ENCODE measurements at places on chromosomes 11 and 22. TPM values are rescaled to one million over a fixed set of nuclear protein-coding genes. Genes with fewer than 3 reads are reported as not detected.

GRCh38 chr11:47899801-47900200, 51.7 kb upstream of the NUP160 start:
- H3K27me3 ChIP-seq = no peaks in the 10 kb centered on the region
- H3K36me3 ChIP-seq = no peaks in the 10 kb centered on the region
- peaks cover 15% of the 10 kb centered on the region for H3K4me1 ChIP-seq
- H3K4me3 ChIP-seq = no peak overlapping the region
- H3K27ac ChIP-seq = no peak overlapping the region
- DNase-seq = no peak

DNA sequence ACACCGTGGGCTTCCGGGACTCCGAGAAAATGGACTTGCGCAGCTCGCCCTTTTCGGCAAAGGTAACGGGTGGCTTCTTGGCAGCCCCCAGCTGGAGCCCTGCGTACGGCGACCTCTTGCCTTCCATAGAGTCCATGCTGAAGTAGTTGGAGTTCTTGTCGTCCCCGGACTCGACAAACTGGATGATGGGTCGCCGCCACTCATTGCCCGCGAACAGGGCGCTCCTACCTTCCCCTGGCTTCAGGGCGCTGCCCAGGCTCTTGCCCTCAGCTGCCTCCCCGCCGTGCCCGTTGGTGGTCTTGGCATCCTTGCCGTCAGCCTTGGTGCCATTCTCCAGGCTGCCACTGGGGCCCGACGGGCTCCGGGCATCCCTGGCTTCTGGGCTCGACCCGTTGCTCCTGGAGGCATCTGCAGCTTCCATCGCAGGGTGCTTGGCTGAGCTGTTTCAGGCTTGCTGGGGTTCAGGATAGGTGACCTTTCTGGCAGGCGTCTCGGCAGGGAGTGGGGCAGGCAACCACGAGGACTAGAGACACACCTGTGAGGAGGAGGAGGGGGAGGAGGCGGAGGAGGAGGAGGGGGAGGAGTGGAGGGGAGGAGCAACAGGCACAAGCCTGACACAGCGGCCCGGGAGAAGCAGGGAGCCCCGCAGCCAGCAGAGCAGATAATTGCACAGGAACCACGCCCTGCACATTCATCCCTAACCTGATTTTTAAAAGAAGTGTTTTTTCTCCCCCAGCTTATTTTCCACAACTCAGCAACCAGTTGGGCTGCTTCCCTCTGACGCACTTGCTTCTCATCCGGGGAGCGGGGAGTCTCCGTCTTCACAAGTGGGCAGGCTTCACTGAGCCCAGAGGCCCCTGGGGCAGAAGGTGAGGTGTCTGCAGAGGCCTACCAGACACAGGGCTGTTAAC, at the start of gene TRIM29:
Gene TRIM29, minus strand, starts transcription at position 503 of the 911 bp plus-strand sequence. Its CDS starts 82 bp downstream, at position 421.
- no peaks in the 10 kb centered on the region for H3K4me1 ChIP-seq
- H3K4me3 ChIP-seq = no peak within 1 kb of the TSS
- DNase-seq = no peak
- peaks cover 5% of the 10 kb centered on the region for H3K27me3 ChIP-seq
- no peaks in the 10 kb centered on the region for H3K36me3 ChIP-seq

- H3K27me3 ChIP-seq = peaks cover 34% of the 10 kb centered on the region
- H3K27ac ChIP-seq = peak overlapping the region; percentile 73
- H3K4me3 ChIP-seq = peak overlapping the region; percentile 98
- peak; percentile 53 for DNase-seq
- peaks cover 4% of the 10 kb centered on the region for H3K36me3 ChIP-seq
- H3K4me1 ChIP-seq = peaks cover 14% of the 10 kb centered on the region
These were observed 866 bp downstream of the EXPH5 start for GRCh38 chr11:108592591-108593213.

GRCh38 chr22:43216738-43217137, 29.8 kb upstream of the TTLL12 start:
- no peaks in the 10 kb centered on the region for H3K36me3 ChIP-seq
- H3K27me3 ChIP-seq = no peaks in the 10 kb centered on the region
- H3K27ac ChIP-seq = no peak overlapping the region
- no peak for DNase-seq

DNA sequence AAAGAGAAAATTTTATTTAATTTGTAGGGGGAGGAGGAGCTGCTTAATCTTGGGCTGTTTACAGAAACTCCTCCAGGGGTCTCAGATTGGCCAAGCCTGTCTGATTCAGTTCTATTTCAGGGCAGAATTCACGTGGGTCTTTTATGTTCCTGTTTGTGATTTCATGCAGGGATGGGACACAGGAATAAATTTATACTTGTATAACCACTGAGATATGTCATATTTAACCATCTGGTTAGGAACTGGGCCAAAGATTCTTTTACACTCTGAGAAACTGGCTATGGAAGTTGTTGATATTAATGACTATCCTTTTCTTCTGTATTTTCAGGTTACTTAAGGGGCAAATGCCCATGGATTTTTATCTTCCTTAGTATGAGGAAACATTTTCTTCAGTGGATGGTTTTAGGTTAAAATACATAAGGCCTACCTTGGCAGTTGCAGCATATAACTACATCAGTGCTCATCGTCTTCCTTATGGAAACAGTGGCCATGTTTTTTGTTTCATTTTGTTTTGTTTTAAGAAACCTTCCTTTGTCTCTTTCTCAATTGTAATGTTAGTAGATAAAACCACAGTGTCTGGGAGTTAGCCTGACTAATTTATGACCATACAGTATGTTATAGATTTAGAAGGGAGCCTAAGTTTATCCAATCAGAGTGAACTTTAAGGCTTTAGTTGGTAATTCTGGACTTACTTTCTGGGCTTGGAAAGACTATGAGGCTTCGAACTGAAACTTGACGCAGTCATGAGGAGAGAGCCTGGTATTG, 132.4 kb upstream of the ANO3 start:
- DNase-seq = no peak
- H3K4me1 ChIP-seq = no peaks in the 10 kb centered on the region
- H3K36me3 ChIP-seq = no peaks in the 10 kb centered on the region
- no peak overlapping the region for H3K4me3 ChIP-seq
- H3K27ac ChIP-seq = no peak overlapping the region

Gene NDUFS8
- total RNA-seq = 128 TPM

DNA sequence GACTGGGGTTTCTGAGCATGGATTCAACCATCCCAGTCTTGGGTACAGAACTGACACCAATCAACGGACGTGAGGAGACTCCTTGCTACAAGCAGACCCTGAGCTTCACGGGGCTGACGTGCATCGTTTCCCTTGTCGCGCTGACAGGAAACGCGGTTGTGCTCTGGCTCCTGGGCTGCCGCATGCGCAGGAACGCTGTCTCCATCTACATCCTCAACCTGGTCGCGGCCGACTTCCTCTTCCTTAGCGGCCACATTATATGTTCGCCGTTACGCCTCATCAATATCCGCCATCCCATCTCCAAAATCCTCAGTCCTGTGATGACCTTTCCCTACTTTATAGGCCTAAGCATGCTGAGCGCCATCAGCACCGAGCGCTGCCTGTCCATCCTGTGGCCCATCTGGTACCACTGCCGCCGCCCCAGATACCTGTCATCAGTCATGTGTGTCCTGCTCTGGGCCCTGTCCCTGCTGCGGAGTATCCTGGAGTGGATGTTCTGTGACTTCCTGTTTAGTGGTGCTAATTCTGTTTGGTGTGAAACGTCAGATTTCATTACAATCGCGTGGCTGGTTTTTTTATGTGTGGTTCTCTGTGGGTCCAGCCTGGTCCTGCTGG, 4.9 kb downstream of the MRGPRX3 start:
- peaks cover 29% of the 10 kb centered on the region for H3K27me3 ChIP-seq
- DNase-seq = no peak
- no peaks in the 10 kb centered on the region for H3K4me1 ChIP-seq
- H3K36me3 ChIP-seq = no peaks in the 10 kb centered on the region
- H3K4me3 ChIP-seq = no peak overlapping the region

DNA sequence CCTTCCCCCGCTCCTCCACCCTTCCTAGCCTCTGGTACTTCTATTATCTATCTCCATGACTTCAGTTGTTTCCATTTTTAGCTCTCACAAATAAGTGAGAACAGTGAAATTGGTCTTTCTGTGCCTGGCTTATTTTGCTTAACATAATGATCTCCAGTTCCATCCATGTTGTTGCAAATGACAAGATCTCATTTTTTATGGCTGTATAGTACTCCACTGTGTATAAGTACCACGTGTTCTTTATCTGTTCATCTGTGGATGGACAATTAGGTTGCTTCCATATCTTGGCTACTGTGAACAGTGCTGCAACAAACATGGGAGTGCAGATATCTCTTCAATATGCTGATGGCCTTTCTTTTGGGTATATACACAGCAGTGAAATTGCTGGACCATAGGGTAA, 6.9 kb upstream of the ABCC8 start:
- H3K4me3 ChIP-seq = no peak overlapping the region
- no peak for DNase-seq
- peaks cover 30% of the 10 kb centered on the region for H3K27me3 ChIP-seq
- no peak overlapping the region for H3K27ac ChIP-seq

DNA sequence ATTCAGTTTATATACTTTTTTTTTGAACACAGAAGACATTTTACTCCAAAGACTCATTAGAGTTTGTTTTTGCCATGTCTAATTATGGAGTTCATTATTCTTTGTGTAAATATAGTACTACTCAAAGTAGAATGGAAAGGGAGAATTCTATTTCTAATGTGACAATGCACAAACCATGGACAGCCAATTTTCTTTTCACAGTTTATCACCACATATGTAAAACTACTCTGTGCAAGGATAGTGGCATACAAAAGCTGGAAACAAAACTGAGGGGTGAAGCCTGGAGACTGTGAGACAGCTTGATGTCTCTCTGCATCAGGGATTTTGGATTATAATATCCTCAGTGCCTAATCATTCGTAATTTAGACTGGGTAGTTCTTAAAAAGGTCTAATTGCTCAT, 75.5 kb downstream of the LUZP2 start:
- no peak overlapping the region for H3K4me3 ChIP-seq
- H3K27ac ChIP-seq = no peak overlapping the region
- no peaks in the 10 kb centered on the region for H3K36me3 ChIP-seq
- H3K27me3 ChIP-seq = no peaks in the 10 kb centered on the region
- DNase-seq = no peak

- DNase-seq = no peak
- H3K27ac ChIP-seq = no peak overlapping the region
- H3K4me3 ChIP-seq = no peak overlapping the region
- peaks cover 2% of the 10 kb centered on the region for H3K4me1 ChIP-seq
- H3K27me3 ChIP-seq = peaks cover 13% of the 10 kb centered on the region
These were observed 2.4 kb downstream of the OR52M1 start for GRCh38 chr11:4547416-4547815.

GRCh38 chr22:38872831-38873248, 824 bp upstream of the CBX6 start:
- H3K4me1 ChIP-seq = peaks cover 34% of the 10 kb centered on the region
- peaks cover 20% of the 10 kb centered on the region for H3K27me3 ChIP-seq
- peak overlapping the region; percentile 82 for H3K27ac ChIP-seq

DNA sequence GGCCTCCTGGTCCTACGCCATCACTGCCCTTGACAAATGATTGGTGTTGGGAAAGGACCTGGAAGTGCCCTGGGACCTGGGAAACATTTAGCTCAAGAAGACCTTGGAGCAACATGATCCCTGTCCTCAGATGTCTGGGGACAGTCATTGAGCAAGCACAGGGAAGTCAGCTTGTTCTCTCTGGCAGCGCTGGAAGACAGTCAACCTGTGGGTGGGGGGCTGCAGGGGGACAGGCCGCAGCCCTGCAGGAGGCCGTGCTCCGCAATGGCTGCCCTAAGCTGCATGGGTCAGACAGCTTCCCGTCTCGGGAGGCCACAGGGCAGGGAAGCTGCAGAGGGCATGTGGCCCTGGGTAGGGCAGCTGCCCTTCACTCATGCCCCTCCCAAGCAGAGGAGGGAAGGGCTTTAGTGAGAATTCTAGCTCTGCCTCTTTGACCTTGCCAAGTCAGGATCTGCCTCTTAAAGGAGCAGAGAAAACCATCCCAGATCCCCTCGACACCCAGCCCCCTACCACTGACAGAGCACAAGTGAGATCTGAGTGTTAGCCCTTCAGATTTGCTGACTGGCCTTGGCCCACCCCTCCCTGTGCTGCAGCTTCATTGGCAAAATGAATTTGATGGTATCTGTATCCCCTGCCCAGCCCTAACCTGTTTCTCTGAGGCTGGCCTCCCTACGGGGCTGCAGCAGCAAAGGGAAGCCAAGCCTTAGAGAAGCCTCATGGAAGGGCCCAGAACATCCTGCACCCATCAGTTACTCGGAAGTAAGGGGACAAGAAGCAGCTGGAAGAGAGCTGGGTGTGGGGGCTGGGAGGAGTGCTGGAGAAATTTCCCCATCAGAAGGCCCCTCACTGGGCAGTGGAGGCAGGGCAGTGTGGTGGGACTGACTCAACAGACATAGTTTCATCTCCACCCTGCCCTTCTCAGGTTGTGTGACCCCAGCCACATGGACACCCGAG, 6.2 kb upstream of the SREBF2 start:
- H3K4me3 ChIP-seq = no peak overlapping the region
- H3K4me1 ChIP-seq = peaks cover 10% of the 10 kb centered on the region
- no peaks in the 10 kb centered on the region for H3K27me3 ChIP-seq
- DNase-seq = no peak
- H3K36me3 ChIP-seq = peaks cover 10% of the 10 kb centered on the region

- peaks cover 2% of the 10 kb centered on the region for H3K4me1 ChIP-seq
- no peaks in the 10 kb centered on the region for H3K36me3 ChIP-seq
- no peaks in the 10 kb centered on the region for H3K27me3 ChIP-seq
- H3K27ac ChIP-seq = no peak overlapping the region
- no peak overlapping the region for H3K4me3 ChIP-seq
These were observed 7.7 kb downstream of the LIPT2 start for GRCh38 chr11:74485868-74486267.

Gene RFPL1
- total RNA-seq = not detected

- peaks cover 15% of the 10 kb centered on the region for H3K4me1 ChIP-seq
- H3K27ac ChIP-seq = no peak overlapping the region
- no peak overlapping the region for H3K4me3 ChIP-seq
These were observed 29.8 kb upstream of the EED start for GRCh38 chr11:86214710-86215109.

DNA sequence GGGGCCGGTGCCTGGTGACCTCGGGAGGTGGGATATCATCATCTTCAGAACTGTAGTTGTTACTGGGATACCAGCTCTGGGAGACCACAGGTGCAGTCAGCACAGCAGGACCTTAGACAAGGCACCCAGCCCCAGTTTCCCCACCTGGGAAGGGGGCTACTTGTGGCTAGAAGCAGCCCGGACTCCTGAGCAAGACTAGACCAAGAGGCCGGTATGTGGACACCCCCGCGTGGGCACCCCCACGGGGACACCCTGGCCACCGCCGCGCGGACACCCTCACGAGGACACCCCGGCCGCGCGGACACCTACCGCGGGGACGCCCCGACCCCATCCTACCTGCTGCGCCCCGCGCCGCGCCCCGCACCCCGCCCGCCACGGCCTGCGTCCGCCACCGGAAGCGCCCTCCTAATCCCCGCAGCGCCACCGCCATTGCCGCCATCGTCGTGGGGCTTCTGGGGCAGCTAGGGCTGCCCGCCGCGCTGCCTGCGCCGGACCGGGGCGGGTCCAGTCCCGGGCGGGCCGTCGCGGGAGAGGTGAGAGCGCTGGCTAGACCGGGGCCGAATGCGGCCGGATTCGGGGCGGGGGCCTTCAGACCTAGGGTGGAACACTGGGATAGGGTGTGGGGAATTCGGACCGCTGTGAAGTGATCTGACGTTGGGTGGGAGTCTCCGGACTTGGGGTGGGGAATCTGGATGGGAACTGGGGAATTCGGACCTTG, at the start of the genes COMT and TXNRD2:
Gene COMT, plus strand, starts transcription at position 408 of the 718 bp plus-strand sequence. CDS start 20,755 bp downstream, outside the sequence.
Gene TXNRD2, minus strand, starts transcription at position 454 of the 718 bp plus-strand sequence. Its CDS starts 15 bp downstream, at position 439.
- peak within 1 kb of the TSS; percentile 94 for H3K4me3 ChIP-seq
- H3K36me3 ChIP-seq = peaks cover 9% of the 10 kb centered on the region
- H3K27ac ChIP-seq = peak within 1 kb of the TSS; percentile 95
- peaks cover 23% of the 10 kb centered on the region for H3K4me1 ChIP-seq
- DNase-seq = peak; percentile 86
- no peaks in the 10 kb centered on the region for H3K27me3 ChIP-seq
